ENCODE measurements at places on chromosomes 5 and 9.

- no peak for DNase-seq
Observed at GRCh38 chr9:110802416-110803035, 133.9 kb downstream of the MUSK start.

- no peak for DNase-seq
Observed at GRCh38 chr5:109394806-109395205, 15.0 kb downstream of the PJA2 start.

DNA sequence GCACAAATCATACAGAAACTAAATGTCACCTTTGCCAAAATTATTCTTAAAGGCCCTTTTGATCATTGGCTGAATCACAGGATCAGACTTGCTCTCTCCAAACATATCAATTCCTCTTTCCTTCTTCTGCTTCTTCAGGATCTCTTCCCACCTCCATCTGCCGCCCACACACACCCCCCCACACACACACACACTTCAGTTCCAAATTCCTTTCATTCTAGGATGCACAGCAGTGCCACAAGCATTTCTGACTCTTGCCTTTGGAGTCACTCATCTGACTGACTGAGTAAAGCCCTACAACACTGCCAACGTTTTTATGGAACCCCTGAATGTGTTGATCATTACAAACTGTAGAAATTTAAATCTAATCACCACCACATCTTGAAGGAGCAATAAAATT lies 22.9 kb downstream of the DNAH5 start:
- no peak for DNase-seq

DNA sequence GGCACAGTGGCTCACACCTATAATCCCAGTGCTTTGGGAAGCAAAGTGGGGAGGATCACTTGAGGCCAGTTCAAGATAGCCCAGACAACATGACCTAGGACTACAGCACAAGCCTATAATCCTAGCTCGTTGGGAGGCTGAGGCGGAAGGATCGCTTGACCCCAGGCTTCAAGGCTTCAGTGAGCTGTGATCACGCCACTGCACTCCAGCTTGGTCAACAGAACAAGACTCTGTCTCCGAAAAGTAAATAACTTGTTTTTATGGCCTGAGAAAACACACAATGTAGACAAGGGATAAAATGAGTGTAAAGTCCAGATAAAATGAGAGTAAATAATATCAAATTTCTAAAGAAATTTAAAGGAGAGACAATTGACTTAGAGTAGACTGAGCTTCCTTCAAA lies 26.3 kb downstream of the SHLD3 start:
- no peak for DNase-seq

- DNase-seq, result no peak
Observed at GRCh38 chr5:176938472-176938871, 39.3 kb upstream of the HK3 start.

- no peak for DNase-seq
Observed at GRCh38 chr5:34918025-34918424, 2.5 kb downstream of the BRIX1 start.

DNA sequence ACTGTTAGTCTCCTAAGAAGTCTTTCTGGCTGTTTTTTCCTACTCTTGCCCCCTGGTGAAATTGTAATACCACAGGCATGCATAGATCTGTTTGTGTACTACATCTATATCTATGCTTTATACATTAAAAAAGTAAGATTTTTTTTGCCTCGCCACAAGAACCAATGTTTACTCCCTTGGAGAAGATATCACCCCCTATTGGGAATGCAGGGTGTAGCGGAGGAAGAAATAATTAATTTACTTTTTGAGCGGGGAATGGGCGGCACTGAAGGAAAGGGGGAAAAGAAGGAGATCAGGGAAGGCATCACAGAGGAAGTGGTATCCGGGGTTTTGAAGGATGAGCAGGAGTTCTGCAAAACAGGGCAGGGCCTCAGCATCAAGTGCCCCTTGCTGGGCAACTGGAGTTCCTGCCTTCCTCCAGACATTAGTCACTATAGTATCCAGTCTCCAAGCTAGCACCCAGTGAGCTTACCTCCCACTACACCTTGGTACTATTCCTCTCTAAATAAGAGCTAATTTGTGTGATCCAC lies 134.9 kb downstream of the GABBR2 start:
- no peak for DNase-seq

- no peak for DNase-seq
Observed at GRCh38 chr5:157137691-157138090, 5.0 kb downstream of the MED7 start.

GRCh38 chr5:170307575-170308465 lies 10.2 kb upstream of the LCP2 start:
- DNase-seq, result peak; percentile 76

- DNase-seq, result no peak
Observed at GRCh38 chr9:95053611-95054570, 263.6 kb downstream of the FANCC start.

- DNase-seq, result no peak
Observed at GRCh38 chr5:109016300-109016699, 268.6 kb downstream of the FER start.

DNA sequence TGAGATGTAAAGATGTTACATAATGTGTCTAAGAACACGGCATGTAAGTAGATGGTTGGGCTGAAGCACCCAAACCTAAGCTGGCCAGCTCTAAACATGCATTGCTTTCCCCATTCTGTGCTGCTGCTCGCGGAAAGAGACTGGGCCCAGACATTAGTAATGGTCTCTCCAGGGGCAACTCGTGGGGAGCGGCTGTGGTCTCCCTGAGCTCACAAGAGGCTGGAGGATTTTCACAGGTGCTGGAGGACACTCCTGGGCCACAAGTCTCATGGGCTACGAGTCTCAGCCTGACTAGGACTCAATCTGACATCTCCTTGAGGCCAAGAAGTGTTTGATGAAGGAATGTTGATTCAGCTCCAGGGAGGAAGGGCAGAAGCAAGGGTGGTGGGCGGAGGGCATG lies 92.7 kb upstream of the PTCH1 start:
- DNase-seq, result no peak

GRCh38 chr5:68200288-68200687 lies 15.3 kb upstream of the PIK3R1 start:
- no peak for DNase-seq

DNA sequence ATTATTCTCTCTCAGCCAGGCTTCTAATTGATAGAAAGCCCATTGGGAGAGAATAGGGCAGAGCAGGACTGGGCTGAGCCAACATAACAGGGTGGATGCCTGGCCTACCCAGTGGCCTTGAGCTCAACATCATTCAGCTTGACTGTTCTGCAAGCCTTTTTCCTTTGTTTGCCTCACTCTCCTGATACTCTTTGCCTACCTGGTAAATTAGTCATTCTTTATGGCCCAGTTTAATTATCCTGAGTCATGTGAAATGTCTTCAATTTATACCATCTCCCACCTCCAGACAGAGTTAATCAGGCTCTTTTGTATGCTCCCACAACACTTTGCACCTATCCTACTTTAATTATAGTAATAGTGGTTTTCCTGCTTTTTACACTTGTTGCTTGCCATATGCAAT lies 13.6 kb downstream of the GLRA1 start:
- no peak for DNase-seq

GRCh38 chr5:57693488-57694305 lies 211.1 kb upstream of the ACTBL2 start:
- DNase-seq, result no peak

DNA sequence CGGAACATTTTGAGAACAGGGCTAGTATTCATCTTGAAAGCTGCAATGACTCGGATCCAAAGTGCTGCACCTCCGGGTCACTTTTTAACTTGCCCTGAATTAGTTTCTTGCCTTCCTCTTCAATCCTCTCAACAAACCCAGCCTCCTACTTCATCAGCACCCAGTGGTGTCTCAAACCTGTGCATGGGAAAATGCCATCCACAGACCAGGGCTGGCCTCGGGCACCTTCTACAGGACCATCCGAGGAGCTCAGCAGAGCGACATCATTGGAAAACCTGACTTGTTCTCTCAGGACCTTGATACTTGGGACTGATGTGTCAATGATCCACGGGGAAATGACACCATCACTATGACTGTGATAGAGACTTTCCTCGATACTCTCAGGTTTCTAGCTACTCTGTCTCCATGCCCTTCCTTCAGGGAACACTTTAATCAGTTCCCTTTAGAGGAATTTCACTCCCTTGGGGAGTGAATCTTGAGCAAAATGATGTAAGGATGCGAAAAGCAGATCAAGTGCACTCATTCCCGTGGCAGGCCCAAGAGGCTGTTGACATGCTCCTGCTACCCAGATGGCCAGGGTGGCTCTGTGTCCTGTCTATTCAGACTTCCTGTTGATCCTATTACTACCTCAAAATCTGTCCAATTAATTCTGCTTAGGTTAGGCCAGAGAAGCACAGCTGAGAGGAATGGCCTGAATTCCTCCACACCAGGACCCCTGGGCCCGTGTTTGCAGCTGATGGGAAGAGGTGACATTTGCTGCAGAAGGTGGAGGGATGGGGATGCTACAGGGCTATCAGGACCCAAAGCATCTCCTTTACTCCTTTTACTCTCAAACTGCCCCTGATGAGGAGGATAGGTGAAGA lies 96.5 kb upstream of the SLC25A48 start:
- DNase-seq, result no peak

DNA sequence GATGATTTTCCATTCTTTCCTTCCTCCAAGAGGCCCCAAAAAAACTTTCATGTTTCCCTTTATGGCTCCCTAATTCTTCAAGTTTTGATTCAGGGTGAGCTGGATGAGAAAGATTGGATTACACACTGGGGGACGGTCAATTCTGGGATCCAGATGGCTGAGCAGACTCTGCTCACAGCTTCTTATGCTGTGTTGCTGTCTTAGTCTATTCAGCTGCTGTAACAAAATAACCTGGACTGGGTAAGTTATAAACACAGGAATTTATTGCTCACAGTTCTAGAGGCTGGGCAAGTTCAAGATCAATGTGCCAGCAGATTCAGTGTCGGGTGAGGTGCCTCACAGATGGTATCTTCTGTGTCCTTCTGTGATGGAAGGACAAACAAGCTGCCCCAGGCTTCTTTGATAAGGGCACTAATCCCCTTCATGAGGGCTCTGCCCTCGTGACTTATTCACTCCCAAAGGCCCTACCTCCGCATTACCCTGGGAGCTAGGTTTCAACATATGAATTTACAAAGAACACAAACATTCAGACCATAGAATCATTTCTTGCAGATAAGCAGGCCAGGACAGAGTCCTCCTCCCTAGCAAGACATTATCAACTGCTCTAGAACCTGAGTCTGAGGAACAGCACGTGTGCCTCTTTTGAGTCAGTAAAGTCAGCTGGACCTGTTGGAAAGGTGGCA lies 23.1 kb upstream of the SMAD5 start:
- DNase-seq, result no peak

DNA sequence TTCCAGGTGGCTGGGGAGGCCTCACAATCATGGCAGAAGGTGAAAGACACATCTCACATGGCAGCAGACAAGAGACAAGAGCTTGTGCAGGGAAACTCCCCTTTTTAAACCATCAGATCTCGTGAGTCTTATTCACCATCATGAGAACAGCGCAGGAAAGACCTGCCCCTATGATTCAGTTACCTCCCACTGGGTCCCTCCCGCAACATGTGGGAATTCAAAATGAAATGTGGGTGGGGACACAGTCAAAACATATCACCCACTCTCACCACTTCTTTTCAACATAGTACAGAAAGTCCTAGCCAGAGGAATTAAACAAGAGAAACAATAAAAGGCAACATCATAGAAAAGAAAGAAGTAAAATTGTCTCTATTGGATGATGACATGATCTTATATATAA lies 223.4 kb upstream of the SLC24A2 start:
- DNase-seq, result no peak

- DNase-seq, result no peak
Observed at GRCh38 chr9:116450378-116451139, 236.5 kb upstream of the TRIM32 start.

DNA sequence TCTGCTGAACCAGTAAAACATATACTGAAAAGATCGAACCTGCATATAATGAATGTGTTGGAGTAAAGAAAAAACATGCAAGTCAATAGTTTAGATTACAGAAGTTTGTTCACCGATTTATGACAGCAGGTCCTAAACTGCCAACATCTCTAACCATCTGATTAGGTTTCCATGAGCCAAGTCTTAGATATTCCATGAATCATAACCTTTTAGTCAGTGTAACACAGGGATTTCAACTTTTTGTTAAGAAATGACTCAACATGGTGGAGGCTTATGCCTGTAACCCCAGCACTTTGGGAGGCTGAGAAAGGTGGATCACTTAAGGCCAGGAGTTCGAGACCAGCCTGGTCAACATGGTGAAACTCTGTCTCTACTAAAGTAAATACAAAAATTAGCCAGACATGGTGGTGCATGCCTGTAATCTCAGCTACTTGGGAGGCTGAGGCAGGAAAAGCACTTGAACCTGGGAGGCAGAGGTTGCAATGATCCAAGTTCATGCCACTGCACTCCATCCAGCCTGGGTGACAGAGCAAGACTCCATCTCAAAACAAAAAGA lies 38.7 kb downstream of the APC start:
- no peak for DNase-seq

DNA sequence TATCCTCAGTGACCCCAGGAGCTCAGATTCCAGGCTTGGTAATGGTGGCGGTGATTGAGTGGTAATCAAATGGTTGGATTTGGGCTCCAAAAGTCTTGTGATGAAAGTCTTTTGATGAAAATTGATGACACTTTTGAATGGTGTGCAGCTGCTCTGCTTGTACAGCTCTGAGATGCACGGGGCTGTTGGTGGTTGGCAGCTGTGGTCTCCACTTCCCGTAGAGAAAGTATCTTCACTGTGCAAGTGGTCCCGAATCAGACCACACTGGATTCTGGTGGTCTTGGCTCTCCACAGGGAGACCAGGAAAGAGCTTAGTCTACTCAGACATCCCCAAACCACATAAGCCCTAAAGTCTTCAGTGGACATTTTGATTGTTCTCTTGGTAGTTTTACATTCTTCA lies 96.6 kb downstream of the MARCHF11 start:
- DNase-seq, result no peak

DNA sequence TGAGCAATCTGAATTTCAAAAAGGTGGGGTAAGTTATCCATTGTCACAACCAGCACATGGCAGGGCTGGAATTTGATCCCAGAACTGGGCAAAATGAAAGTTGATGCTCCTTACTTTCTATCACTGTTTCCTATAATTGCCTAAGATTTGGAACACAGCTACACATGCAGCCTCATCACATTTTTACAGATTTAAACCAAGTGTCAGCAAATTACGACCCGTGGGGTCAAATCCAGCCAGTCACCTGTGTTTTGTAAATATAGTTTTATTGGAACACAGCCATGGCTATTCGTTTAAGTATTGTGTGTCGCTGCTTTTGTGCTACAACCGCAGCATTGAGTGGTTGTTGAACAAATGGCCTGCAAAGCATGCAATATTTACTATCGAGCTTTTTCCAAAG lies 94.3 kb downstream of the SREK1 start:
- no peak for DNase-seq

- DNase-seq, result no peak
Observed at GRCh38 chr9:87063871-87064270, 116.6 kb upstream of the GAS1 start.

DNA sequence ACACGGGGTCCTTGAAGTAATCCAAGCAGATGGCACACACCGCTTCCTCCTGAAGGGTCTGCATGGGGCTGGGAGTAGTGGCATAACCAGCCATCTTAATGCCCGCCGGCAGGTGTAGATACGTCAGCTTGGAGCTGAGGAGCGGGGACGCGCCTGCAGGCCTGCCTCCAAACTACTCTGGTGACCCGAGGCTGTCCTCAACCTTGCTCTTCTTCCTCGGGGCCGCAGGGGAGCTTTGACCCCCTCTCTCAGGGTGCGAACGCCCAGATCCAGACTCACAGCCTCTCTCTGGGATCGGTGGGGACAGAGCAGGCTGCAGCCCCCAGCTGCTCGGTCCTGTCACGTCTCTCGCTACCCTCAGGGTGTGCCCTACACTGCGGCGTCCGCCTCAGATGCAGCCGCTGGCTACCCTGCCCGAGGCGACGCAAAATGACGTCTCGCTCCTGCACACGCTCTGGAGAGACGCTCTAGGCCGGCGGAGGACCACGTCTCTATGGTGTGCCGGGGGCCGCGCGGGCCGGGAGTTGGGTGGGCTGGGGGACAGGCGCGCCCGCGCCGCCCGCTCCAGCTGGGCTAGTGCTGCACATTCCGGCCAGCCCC lies at the start of gene TRIM52:
TSS of gene TRIM52 (minus strand) at position 424 of the 600 bp plus-strand sequence. CDS start at position 94, 330 bp downstream.
- DNase-seq, result peak; percentile 95

All from left ventricle myocardium superior (tissue), 1 donor.